Esophagus muscularis mucosa (tissue), 4 donors: ENCODE measurements at places on chromosomes 2 and 18. TPM values are rescaled to one million over a fixed set of nuclear protein-coding genes. Genes with fewer than 3 reads are reported as not detected.
A peak's percentile ranks its signal among the peaks of the same experiment; 100 is the strongest.

DNA sequence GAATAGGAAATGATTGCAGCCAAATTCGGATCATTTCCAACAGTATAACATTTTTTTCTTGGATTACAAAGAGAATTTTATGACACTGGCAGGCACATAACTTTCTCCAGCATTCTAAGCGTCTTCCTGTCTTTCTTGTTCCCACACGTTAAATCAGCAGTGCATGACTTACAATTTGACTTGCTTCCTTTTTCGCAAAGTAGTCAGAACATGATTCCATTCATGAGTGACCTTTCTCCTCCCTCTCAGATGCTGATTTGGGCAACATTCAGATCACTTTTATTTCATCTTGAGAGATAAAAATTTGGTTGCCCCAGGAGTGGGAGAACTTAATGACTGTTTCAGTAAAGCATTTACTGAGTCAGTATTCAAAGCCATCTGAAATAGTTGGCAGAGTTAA lies 858.7 kb upstream of the ACVR2A start:
- no peak for DNase-seq
- H3K36me3 ChIP-seq, result no peaks in the 10 kb centered on the region
- H3K4me3 ChIP-seq, result no peak overlapping the region
- H3K27me3 ChIP-seq, result no peaks in the 10 kb centered on the region

GRCh38 chr2:85173909-85174308 lies 40.7 kb downstream of the TCF7L1 start:
- peaks cover 47% of the 10 kb centered on the region for H3K4me1 ChIP-seq
- peak overlapping the region; percentile 52 for H3K27ac ChIP-seq
- no peak for DNase-seq
- H3K4me3 ChIP-seq, result no peak overlapping the region
- H3K27me3 ChIP-seq, result no peaks in the 10 kb centered on the region

The CXCR1 gene
- total RNA-seq, result not detected

DNA sequence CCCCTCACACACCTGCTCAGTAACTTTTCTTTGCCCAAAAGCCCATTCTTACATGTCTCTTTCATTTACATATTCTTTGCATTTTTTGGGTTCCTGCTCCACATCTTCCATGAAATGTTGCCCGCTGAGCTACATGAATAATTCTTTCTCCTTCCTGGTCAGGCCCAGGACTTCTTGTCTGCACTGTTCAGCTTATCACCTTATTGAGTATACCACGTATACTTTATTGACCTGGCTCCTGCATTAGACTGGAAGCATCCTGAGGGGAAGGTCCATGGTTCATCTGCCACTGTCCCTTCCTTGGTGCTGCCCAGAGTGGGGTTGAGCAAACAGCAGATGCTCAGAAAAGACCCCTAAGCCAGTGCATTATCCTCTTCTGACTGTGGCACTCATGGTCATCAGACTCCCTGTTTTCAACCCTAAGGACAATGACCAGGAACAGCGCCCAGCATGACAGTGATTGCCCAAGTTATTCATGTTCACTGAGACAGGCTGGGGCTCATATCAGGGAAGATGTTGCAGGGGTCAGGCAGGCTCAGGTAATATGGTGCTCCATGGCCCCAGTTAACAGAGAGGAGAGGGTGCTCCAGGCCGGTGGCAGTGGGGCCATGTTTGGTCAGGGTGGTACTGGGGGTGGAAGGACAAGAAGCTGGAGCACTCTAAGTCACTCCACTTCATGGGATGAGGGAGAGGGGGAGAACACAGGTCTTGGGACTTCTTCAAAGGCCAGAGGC lies 7.7 kb downstream of the APOB start:
- no peak overlapping the region for H3K4me3 ChIP-seq
- H3K4me1 ChIP-seq, result peaks cover 30% of the 10 kb centered on the region
- no peak for DNase-seq
- no peaks in the 10 kb centered on the region for H3K36me3 ChIP-seq
- H3K27ac ChIP-seq, result no peak overlapping the region

- peaks cover 4% of the 10 kb centered on the region for H3K4me1 ChIP-seq
- DNase-seq, result no peak
- H3K27ac ChIP-seq, result no peak overlapping the region
- H3K36me3 ChIP-seq, result no peaks in the 10 kb centered on the region
- no peak overlapping the region for H3K4me3 ChIP-seq
These were observed 78.8 kb downstream of the ASAP2 start for GRCh38 chr2:9285385-9285920.

DNA sequence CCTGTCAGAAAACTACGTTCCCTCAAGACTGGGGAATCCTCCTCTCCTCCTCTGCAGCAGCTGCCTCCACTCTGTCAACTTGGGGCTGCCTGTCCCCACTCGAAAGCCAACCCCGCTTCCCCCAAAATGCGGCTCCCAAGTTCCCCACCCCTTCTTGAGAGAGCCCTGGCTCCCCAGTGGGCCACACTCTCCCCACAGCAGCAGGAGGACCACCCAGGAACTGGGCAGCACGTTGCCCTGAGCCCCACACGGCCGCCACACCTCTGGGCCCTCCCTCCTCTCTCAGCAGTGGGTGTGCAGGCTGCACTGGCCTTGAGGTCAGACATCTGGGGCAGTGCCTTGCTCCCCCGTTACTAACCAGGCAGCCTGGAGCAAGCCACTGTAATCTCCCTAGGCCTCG lies 9.6 kb upstream of the TEX51 start:
- no peaks in the 10 kb centered on the region for H3K36me3 ChIP-seq
- peak; percentile 50 for DNase-seq
- H3K27ac ChIP-seq, result no peak overlapping the region
- no peak overlapping the region for H3K4me3 ChIP-seq

DNA sequence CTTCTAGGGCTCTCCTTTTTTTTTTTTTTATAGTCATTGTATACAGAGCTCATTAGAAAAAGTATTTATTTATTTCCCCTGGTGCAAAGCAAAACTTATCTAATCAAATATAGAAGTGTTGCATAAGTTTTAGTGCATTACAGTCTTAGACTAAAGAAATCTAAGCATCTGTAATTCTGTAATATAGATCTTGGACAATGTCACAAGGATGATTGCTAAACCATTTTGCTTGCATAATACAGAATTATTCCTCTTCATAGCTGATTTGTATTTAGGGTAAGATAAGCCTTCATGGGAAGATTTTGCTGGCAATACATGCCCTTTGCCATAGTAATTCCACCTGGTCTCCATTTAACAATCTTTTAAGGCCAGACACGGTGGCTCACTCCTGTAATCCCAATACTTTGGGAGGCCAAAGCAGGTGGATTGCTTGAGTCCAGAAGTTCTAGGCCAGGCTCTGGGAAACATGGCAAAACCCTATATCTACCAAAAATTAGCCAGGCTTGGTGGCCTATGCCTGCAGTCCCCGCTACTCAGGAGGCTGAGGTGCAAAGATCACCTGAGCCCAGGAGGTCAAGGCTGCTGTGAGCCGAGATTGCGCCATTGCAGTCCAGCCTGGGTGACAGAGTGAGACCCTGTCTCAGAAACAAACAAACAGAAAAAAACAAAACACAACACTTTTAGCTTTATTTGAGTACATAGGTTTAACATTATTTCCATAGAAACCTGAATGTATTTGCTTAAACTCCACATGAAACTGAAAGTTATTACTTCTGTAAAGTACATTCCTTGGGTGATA lies 2.2 kb upstream of the ACADL start:
- H3K4me3 ChIP-seq, result no peak overlapping the region
- peaks cover 5% of the 10 kb centered on the region for H3K4me1 ChIP-seq
- no peak for DNase-seq
- no peaks in the 10 kb centered on the region for H3K36me3 ChIP-seq
- no peak overlapping the region for H3K27ac ChIP-seq
- H3K27me3 ChIP-seq, result no peaks in the 10 kb centered on the region
